ENCODE measurements at places on chromosomes 13 and 19. TPM values are rescaled to one million over a fixed set of nuclear protein-coding genes. Genes with fewer than 3 reads are reported as not detected.
A peak's percentile ranks its signal among the peaks of the same experiment; 100 is the strongest.

DNA sequence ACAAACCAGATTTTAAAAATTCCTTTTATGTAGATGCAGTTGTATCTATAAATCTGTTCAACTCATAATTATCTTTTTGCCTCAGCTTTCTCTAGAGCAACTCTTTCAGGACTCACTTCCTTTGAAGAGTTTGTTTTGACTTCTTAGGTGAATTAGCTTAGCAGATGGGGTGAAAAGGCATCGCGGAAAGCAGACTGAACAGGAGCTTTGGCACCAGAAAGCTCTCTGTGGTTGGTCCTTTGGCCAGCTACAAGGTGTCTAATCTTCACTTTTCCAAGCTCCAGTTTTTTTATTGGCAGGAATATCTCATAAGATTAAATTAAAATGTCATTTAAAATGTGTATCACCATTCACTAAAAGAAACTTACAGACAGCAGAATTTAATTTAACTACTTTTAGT, 60.6 kb upstream of the KLF12 start:
- H3K27ac ChIP-seq = no peak overlapping the region
- peaks cover 6% of the 10 kb centered on the region for H3K4me1 ChIP-seq
- no peaks in the 10 kb centered on the region for H3K36me3 ChIP-seq
- H3K4me3 ChIP-seq = no peak overlapping the region
- DNase-seq = no peak

DNA sequence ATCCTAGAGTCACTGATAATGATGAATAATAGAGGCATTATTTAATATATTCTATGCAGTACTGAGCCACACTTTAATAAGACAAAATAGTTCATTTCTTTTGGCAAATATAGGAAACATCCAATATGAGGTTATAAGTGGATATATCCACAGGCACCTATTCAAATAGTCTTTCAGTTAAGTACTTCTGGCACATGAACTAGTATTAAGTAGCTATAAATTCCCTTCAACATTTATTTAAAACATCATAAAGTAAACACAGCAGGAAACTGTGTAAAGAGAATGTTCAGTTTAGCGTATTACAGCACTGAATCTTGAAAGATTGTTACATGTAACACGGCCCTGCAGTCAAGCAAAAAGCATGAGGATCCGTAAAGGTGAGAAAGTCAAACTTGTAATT, 463.3 kb upstream of the KLF12 start:
- H3K4me1 ChIP-seq = peaks cover 13% of the 10 kb centered on the region
- H3K36me3 ChIP-seq = no peaks in the 10 kb centered on the region
- H3K27ac ChIP-seq = no peak overlapping the region
- H3K4me3 ChIP-seq = no peak overlapping the region

DNA sequence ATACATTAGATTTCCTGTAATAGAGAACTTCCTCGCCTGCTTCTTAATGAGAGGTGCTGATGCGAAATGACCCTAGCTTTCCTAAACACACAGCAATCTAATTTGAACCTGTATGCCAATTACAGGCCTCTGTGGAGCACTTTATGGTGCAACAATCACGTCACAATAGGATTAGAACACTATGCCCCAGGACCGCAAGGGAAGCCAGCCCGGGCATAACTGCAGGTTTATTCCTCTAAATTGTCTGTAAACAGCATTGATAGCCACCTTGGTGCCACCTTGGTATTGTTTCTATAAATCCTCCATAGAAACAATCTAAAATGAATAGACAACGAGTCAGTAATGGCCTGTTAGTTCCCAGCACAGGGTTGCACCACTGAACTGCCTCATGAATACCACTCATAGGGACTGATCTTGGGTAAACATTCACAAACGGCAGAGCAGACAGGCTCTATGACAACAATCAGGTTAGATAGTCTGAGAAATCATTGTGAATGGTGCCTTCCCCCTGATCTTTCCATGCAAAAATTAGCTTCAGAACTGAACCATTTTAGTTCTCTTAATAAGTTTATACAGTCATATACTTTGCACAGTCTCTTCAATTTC, 182.5 kb upstream of the OBI1 start:
- no peak overlapping the region for H3K27ac ChIP-seq
- DNase-seq = no peak
- H3K27me3 ChIP-seq = no peaks in the 10 kb centered on the region
- H3K36me3 ChIP-seq = no peaks in the 10 kb centered on the region

- no peaks in the 10 kb centered on the region for H3K36me3 ChIP-seq
- DNase-seq = no peak
- H3K4me3 ChIP-seq = no peak overlapping the region
- peaks cover 9% of the 10 kb centered on the region for H3K4me1 ChIP-seq
- H3K27ac ChIP-seq = no peak overlapping the region
Observed at GRCh38 chr19:43675269-43675879, 5.4 kb upstream of the PLAUR start.

- H3K36me3 ChIP-seq = no peaks in the 10 kb centered on the region
- H3K4me3 ChIP-seq = no peak overlapping the region
- no peak overlapping the region for H3K27ac ChIP-seq
- no peaks in the 10 kb centered on the region for H3K4me1 ChIP-seq
- no peak for DNase-seq
Observed at GRCh38 chr13:76707360-76707759, 178.8 kb downstream of the KCTD12 start.

Gene NR2F6
- total RNA-seq = 134 TPM

GRCh38 chr13:50366488-50367174, 351.4 kb downstream of the KCNRG start:
- H3K4me1 ChIP-seq = peaks cover 18% of the 10 kb centered on the region
- no peak overlapping the region for H3K4me3 ChIP-seq
- no peaks in the 10 kb centered on the region for H3K27me3 ChIP-seq
- no peak overlapping the region for H3K27ac ChIP-seq
- DNase-seq = no peak

DNA sequence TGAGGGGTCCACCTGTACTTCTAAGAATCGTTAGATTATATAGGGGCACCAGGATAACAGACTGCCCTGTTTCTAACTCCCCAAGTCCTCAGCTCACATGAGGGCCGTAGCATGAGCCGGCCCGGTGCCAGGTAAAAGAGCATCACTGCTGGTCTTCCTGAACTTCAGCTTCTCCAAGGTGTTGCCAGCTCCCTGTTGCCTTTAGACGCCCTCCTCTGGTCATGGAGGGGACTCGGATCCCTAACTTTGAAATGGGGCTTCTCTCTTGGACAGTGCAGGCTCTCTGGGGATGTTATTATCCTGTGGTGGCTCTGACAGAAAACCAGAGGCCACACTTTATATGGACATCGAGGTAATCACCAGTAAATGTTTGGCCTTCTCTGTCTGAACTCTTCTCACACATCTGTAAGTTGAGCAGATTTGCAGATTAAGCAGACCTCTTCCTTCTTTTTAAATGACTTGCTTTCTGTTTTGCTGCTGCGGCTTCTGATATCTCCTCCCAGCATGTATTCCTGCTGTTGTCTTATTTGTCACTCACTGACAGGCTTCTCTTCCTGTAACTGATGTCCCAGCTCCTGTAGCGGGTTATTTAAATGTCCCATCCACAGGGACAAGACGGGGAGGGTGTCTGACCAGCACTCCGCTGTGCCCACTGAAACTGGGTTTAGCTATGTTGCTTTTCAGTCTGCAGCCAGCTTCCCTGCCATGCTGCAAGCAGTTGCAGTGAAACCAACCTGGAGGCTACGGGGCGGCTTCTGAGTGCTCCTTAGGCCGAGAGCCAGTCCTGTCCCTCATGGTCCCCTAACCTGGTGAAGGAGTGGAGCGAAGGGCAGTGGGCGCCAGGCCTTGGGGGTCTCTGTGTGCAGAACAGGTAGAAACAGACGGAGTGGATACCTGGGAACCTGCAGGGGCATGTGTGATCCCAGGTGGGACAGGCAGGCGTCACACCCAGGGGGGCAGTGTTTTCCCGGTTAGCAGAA, 39.2 kb downstream of the TSSK6 start:
- no peak overlapping the region for H3K4me3 ChIP-seq
- no peaks in the 10 kb centered on the region for H3K27me3 ChIP-seq
- H3K4me1 ChIP-seq = peaks cover 7% of the 10 kb centered on the region
- DNase-seq = no peak
- H3K36me3 ChIP-seq = no peaks in the 10 kb centered on the region

Gene PKN1
- total RNA-seq = 106 TPM

GRCh38 chr19:50794074-50794875, 4.1 kb downstream of the ACP4 start:
- peaks cover 4% of the 10 kb centered on the region for H3K27me3 ChIP-seq
- DNase-seq = no peak
- no peaks in the 10 kb centered on the region for H3K36me3 ChIP-seq
- peaks cover 4% of the 10 kb centered on the region for H3K4me1 ChIP-seq
- H3K4me3 ChIP-seq = no peak overlapping the region

GRCh38 chr19:16384688-16385087, 60.1 kb downstream of the KLF2 start:
- H3K27ac ChIP-seq = no peak overlapping the region
- no peak overlapping the region for H3K4me3 ChIP-seq
- H3K27me3 ChIP-seq = no peaks in the 10 kb centered on the region
- no peak for DNase-seq

GRCh38 chr13:112870051-112870331, 99.0 kb upstream of the MCF2L start:
- H3K36me3 ChIP-seq = peaks cover 27% of the 10 kb centered on the region
- H3K4me3 ChIP-seq = no peak overlapping the region
- no peak overlapping the region for H3K27ac ChIP-seq
- H3K27me3 ChIP-seq = no peaks in the 10 kb centered on the region
- DNase-seq = no peak
- no peaks in the 10 kb centered on the region for H3K4me1 ChIP-seq

GRCh38 chr13:19587635-19588300, 26.4 kb upstream of the TPTE2 start:
- H3K4me1 ChIP-seq = no peaks in the 10 kb centered on the region
- no peaks in the 10 kb centered on the region for H3K36me3 ChIP-seq
- no peak overlapping the region for H3K4me3 ChIP-seq

- H3K4me3 ChIP-seq = no peak overlapping the region
- H3K36me3 ChIP-seq = no peaks in the 10 kb centered on the region
- H3K27me3 ChIP-seq = no peaks in the 10 kb centered on the region
- H3K27ac ChIP-seq = no peak overlapping the region
- no peak for DNase-seq
Observed at GRCh38 chr13:70375718-70376117, 267.5 kb upstream of the KLHL1 start.

Gene DAND5
- not detected for total RNA-seq

GRCh38 chr19:55473225-55474012, 3.0 kb upstream of the ZNF628 start:
- no peaks in the 10 kb centered on the region for H3K36me3 ChIP-seq
- no peaks in the 10 kb centered on the region for H3K27me3 ChIP-seq
- no peak for DNase-seq
- no peak overlapping the region for H3K4me3 ChIP-seq
- no peak overlapping the region for H3K27ac ChIP-seq

GRCh38 chr13:113584870-113585671, 518 bp downstream of the TFDP1 start:
- no peak for DNase-seq
- peak overlapping the region; percentile 80 for H3K27ac ChIP-seq
- peak overlapping the region; percentile 76 for H3K4me3 ChIP-seq
- H3K4me1 ChIP-seq = peaks cover 10% of the 10 kb centered on the region

DNA sequence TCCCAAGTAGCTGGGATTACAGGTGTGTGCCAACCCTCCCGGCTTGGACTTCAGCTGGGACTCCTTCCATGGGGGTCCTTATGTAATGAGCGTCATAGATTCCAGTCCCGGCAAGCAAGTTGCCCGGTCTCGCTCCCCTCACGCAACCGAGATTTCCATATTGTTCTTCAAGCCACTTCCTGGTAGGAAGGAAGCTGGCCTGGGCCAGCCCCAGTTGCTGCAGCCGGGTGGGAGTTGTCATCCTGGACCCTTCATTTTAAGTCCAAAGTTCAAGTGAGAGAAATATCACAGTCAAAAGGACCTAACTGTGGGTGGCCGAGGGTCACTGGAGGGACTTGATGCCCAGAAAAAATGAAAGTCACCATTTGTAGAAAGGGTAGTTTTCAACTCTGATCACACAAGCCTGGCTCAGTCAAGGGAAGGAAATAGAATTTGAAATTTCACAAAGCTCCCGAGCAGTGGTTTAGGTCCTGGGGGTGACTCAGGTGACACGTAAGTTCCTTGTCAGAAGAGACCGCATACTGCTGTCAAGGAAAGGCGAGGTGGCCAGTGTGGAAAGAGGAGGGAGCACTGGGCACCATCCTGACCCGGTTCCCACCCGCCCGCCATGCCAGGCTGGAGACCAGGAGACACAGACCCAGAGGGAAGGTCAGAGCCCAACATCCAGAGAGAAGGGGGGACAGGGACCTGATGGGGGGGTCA, 5.3 kb downstream of the FGF21 start:
- H3K27me3 ChIP-seq = peaks cover 30% of the 10 kb centered on the region
- H3K4me1 ChIP-seq = no peaks in the 10 kb centered on the region
- no peaks in the 10 kb centered on the region for H3K36me3 ChIP-seq
- H3K4me3 ChIP-seq = no peak overlapping the region

DNA sequence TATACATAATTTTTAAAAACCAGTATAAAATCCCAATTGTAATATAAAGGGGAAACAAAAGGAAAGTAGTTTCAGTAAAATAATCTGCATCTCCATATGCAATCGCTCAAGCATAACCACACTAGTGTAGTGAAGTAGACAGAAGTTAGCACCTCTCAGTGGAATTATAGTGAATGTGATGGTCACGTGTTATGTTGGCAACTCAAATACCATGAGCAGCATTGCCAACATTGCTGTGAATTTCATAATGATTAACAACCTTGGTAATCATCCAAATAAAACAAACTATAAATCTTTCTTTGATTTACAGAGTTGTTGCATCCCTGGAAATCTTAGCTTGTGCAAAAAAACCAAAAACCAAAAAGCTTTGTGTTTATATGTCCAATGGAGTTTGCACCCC, 77.3 kb upstream of the SIAH3 start:
- H3K4me3 ChIP-seq = no peak overlapping the region
- no peak overlapping the region for H3K27ac ChIP-seq
- H3K27me3 ChIP-seq = peaks cover 26% of the 10 kb centered on the region
- no peaks in the 10 kb centered on the region for H3K36me3 ChIP-seq

DNA sequence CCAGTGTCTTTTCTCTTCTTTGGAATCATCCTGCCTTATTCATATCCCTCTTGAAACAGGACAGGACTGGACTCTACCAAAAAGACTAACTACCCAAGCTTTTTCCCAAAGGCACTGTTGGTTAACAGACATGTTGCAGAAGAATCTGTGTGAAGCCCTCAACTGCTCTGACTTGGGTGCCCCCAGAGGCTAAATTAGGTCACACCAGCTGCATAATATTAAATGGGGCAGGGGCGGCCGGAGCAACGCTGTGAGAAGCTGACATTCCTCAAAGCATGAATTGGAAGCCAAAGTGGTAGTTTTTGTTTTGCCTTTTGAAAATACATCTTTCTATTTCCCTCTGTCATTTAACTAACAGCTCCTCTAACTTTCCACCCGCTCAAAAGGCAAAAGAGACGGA, 185.9 kb downstream of the LHFPL6 start:
- no peaks in the 10 kb centered on the region for H3K36me3 ChIP-seq
- DNase-seq = no peak
- H3K4me3 ChIP-seq = no peak overlapping the region
- peaks cover 5% of the 10 kb centered on the region for H3K4me1 ChIP-seq
- peaks cover 35% of the 10 kb centered on the region for H3K27me3 ChIP-seq
- H3K27ac ChIP-seq = no peak overlapping the region

GRCh38 chr13:113361406-113361805, 2.5 kb downstream of the GRTP1 start:
- H3K27me3 ChIP-seq = no peaks in the 10 kb centered on the region
- peaks cover 21% of the 10 kb centered on the region for H3K4me1 ChIP-seq
- no peak overlapping the region for H3K27ac ChIP-seq
- H3K36me3 ChIP-seq = peaks cover 1% of the 10 kb centered on the region
